ENCODE measurements at places on chromosomes 7 and 10.

- DNase-seq: no peak
These were observed 130.3 kb downstream of the SDK1 start for GRCh38 chr7:3431306-3431705.

DNA sequence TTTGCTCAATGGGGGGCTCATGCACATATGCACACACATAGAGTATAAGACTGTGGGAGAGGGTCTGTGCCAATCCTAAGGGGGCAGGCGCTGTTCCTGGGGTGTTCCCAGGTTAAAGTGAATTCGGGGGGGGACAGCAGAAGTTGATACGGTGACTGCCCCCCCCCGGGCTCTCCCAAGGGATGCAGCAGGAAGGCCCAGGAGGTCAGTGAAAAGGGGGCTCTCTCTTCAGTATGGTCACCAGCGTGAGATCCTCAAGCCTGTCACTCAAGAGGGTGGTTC, 32.4 kb downstream of the SPDYE6 start:
- DNase-seq: no peak

GRCh38 chr7:30585675-30586074, 9.0 kb upstream of the GARS1 start:
- DNase-seq: no peak

DNA sequence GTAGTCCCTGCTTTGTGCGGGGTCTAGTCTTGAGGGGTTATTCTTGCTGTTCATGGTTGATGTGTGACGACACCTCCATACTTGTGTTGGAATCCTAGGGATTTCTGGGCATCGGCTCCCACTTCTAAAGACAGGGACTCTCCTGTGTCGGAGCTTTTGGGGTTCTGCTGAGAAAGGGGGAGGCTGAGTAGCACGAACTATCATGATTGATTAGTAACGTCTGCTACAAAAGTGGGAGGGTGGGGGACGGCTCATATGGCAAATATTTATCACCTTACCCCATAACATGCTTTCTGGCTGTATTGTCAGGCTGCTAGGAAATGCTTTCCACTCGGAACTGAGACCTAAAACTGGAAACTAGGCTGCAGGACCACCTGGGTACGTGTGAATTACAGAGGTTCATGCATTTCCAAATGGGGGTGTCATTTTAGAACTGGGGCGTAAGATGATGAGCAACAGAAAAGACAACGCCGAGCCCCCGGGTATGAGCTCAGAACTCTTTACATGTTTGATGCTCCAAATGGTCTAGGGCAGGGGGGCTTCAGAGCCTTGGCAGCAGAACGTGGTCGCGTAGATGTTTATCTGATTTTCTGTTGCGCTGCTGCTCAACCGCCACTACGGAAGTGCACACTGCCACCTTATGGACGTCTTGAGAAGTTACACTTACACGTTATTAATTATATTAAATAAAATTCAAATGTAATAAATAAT, 15.1 kb upstream of the NME8 start:
- DNase-seq: peak; percentile 45

DNA sequence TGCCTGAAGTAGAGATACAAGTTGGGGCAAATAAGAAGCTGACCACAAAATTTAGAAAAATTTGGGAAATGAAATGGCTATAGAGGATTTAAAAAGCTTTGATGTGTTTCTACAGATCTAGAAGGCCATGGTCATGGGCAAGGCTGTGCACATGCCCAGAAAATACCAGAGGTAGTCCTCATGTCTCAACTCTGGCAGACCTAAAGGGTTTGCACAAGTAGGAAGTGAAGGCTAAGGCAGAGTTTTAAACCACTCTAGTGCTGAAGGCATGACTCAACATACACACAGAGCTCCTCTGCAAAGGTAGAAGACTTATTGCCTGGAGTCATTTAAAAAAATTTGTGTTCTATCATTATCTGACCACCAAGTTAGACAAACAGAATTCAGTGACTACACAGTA, 364.6 kb downstream of the CCSER2 start:
- no peak for DNase-seq

- no peak for DNase-seq
These were observed 23.5 kb upstream of the EIF5AL1 start for GRCh38 chr10:79488870-79489269.

DNA sequence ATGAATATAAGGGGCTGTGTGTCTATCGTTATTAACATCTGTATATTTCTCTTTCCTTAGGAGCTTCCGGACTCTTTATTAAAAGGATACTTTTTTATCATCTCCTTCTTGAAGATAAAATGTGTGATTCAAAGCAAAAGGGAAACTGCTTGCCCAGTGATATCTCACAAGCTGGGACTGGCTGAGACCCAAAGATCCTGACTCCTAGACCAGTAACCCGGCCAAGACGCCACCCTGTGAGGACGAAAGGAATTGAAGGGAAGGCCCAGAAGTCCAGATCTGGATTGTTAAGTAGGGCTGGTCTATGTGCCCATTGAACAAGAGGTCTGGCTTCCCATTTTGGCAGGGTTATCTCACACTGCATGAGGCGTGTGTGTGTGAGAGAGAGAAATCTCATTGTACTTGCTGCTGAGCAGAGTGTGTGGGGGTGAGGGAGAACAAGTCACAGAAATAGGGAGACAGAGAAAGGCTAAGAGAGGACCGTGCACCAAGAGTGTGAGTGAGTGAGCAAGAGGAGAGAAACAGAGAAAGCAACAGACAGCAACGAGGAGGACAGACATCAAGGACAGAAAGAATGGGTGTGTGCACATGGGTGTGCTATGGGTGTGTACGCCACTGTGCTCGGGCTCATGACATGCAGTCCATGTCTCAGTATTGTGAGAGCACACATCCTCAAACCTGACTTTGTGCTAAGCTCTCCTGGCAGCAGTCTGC, 75.4 kb downstream of the PLXNA4 start:
- no peak for DNase-seq

- no peak for DNase-seq
These were observed 89.7 kb upstream of the PDGFA start for GRCh38 chr7:609365-609764.

- DNase-seq: no peak
These were observed 227.8 kb downstream of the GLRX3 start for GRCh38 chr10:130363899-130364445.

- peak; percentile 68 for DNase-seq
These were observed 143.8 kb upstream of the TMEM106B start for GRCh38 chr7:12067156-12067831.

GRCh38 chr7:41247143-41247865, 455.6 kb downstream of the INHBA start:
- DNase-seq: no peak
